ENCODE measurements at places on chromosomes 3 and 15.

DNA sequence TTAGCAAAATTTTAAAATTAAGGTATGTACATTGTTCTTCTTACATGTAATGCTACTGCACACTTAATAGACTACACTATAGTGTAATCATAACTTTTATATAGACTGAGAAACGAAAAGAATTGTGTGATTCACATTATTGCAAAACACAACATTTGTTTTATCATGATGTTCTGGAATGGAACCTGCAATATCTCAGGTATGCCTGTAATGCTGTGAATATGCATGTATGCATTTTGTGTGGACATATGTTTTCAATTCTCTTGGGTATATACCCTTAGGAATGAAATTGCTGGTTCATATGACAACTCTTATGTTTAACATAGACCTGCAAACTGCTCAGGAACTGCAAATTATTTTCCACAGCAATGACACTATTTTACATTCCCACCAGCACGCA lies 38.6 kb upstream of the TJP1 start:
- DNase-seq, result no peak

DNA sequence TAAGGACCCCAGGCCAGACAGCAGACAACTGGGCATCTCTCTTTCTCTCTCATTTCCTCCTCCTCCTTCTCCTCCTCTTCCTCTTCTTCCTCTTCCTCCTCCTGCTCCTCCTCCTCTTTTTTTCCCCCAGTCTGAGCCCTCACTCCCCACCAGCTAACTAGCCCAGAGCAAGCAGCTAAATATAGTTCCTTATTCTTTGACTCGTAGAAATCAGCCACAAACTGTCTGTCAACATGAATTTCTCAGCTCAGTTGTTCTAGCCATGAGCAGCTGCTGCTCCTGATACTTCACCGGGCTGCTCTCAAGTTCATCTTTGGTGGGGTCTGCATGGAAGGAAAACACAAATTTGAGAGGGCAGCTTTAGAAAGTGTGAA lies 19.2 kb upstream of the LOXL1 start:
- no peak for DNase-seq

DNA sequence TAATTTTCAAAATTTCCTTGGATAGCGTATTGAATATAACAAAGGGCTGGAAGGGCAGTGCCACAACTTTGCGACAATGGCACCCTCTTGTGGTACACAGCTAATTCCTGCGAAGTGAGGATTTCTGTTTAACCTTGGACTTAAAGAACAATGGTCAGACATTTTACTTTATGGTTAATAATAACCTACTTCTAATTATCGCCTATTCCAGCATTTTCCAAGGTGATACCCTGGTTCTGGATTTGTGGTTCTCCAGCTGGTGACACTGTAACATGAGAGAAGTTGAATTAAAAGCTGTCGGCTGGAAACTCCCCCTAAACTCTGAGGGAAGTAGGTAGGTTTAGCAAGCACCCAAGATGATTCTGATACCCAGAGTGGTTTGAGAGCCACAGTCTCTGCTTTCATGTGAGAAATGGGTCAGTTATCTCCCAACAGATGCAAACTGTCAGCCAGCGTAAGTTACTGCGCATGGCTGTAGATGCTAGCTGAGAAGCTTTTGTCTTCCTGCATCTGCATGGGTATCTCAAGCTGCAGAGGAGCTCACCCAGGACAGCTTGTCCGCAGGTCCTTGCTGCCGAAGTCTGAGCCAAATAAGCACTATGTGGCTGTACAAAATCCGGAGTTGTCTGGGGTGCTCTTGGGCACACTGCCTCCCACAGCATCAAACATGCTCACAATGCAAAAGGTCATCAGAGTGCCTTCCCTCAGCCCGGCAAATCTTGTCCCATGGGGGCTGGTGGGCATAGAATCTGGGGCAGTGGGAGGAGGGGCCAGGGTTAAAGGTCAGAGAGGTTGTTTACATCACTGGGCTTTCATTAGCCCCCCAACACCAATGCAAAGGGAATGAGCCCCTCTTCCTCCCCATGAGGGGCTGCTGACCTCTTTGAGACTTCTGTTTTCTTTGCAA lies 6.6 kb upstream of the CHSY1 start:
- DNase-seq, result peak; percentile 68

GRCh38 chr15:63843901-63844317 lies 10.2 kb upstream of the HERC1 start:
- DNase-seq, result no peak

- DNase-seq, result no peak
Observed at GRCh38 chr3:137163241-137163871, 205.6 kb downstream of the IL20RB start.

DNA sequence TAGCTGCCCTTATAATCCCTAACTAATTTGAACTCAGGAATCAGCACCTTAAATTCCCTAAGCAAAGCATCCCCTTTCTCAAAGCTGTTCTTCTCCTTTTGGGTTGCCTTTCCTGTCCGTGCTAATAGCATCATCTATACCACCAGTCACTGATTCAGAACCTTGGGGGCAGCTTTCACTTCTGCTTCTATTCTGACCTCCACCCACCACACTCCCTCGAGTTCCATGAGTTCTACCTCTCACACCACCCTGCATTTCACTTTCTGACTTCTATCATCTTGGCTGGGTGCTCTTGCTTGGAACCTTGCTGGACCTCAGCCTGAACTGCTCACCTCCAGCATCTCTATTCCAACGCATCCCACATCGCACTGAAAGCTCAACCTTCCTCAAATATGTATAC lies 55.4 kb upstream of the KCNMB2 start:
- DNase-seq, result no peak

DNA sequence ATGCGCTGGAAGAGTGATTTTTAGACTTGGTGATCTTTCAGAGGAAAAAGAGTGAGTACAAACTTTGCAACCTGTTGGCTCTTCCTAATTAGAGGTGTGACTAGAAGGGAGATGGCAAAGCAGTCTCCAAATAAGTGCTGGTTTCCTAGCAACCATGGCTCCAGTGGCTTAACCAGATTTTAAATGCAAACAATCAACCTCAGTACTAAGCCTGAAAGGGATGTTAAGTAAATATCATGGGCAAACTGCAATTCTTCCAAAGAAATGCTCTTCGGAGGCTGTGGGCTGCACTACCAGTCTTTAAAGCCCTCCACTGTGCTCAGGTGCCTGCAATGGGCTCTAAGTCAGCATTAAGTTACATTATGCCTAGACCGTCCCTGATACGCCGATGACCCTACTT lies 678.1 kb upstream of the CCDC54 start:
- DNase-seq, result no peak

DNA sequence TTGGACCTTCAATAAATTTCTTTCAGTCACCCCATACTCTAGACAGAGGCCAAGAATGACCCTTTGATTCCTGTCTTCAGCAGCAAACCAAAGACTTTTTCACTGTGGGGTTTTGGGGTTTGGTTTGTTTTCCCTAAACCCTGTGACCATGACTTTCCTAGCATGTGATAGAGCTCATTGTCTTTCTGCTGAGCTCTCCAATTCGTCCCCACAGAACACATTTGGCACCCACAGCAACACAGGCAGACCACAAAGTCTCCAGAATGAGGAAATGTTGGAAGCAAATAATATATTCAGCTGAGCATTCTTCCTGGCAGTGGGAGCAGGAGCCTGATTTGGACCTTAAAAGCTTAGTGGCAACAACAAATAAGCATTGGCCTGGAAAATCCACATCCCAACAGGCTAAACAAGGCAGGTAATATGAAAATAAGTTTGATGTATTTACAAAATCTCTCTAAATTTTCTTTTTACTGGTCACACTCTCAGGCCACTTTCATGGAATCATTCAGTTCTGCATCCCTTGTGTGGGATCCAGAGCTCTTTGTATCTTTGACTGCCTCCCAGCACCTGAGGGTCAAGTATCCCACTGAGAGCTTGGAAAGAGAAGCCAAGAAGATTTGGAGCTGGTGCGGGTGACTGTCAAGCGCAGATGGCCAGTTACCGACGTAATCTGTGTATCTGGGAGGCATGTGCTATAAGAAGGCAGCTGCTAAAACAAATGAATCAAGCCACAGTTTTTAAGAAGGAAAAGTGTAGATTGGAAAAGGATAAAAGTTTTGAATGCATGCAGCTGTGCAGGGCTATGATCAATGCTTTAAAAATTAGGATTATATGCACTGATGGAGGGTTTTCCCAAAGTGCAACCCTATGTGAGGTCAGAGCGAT lies 36.5 kb upstream of the CPB1 start:
- DNase-seq, result no peak

GRCh38 chr15:42270996-42271395 lies 2.0 kb upstream of the GANC start:
- no peak for DNase-seq

GRCh38 chr3:13650210-13651056 lies 101.5 kb downstream of the FBLN2 start:
- DNase-seq, result peak; percentile 74

GRCh38 chr15:78284758-78285157 lies 14.7 kb downstream of the SKIC8 start:
- no peak for DNase-seq

- peak; percentile 94 for DNase-seq
Observed at GRCh38 chr15:38991701-38992100, 427.1 kb upstream of the RASGRP1 start.

DNA sequence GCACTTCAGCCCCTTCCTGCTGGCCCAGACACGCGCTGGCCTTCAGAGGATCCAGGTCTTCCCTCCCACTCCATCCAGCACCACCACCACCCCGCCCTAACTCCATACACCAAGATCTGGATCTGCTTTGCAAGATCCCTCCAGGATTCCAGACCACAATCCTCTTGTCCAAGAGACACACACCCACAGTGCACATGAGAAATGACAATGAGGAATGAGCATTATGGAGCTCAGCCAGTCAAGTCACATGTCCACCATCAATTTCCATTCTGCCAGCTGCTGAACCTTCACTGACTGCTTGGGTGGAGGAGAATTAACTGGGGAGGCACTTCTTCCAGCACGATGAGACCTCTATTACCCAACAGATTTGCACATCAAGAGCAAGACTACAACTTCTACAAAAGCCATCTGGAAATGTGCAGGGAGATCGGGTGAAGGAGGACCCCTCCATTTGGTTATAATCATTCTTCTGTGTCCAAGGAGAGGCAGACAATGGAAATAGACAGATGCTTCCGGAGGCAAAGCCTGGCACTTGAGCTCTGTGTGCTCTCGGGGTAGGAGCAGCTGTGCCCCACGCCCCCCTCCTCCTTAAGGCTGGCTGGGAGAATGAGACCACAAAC lies 12.3 kb upstream of the SPATA12 start:
- no peak for DNase-seq

GRCh38 chr3:159904455-159904854 lies 84.2 kb upstream of the IL12A start:
- no peak for DNase-seq

DNA sequence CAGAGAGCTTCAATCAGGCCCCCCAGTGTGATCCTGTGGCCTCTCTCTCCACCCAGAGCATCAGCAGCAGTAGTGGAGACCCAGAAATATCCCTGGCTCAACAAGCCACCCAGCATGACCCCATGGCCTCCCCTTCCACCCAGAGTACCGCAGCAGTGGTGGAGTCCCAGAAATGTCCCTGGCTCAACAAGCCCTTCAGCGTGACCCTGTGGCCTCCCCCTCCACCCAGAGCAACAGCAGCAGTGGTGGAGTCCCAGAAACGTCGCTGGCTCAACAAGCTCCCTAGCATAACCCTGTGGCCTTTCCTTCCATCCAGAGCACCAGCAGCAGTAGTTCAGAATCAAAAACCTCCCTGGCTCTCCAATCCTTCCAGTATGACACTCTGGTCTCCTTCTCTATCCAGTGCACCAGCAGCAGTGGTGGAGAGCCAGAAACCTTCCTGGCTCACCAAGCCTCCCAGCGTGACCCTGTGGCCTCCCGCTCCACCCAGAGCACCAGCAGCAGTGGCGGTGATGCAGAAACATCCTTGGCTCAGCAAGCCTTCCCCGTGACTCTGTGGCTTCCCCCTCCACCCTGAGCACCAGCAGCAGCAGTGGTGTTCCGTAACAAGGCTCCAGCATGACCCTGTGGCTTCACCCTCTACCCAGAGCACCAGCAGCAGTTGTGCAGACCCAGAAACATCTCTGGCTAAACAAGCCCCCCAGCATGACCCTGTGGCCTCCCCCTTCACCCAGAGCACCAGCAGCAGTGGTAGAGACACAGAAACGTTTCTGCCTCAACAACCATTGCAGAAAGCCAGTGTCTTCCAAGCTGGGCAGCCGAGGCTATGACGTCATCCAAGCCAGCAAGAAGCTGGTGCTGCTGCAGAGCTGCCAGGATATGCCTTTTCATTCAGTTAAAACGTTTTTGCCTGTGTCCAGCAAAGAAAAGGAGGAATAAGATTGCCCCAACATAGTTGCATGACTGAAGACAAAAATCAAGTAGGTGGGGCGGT lies 61.3 kb upstream of the TAMM41 start:
- no peak for DNase-seq

GRCh38 chr3:107367353-107367752 lies 9.9 kb upstream of the CCDC54 start:
- DNase-seq, result peak; percentile 49

- no peak for DNase-seq
Observed at GRCh38 chr3:131091768-131092167, 65.1 kb downstream of the NEK11 start.

DNA sequence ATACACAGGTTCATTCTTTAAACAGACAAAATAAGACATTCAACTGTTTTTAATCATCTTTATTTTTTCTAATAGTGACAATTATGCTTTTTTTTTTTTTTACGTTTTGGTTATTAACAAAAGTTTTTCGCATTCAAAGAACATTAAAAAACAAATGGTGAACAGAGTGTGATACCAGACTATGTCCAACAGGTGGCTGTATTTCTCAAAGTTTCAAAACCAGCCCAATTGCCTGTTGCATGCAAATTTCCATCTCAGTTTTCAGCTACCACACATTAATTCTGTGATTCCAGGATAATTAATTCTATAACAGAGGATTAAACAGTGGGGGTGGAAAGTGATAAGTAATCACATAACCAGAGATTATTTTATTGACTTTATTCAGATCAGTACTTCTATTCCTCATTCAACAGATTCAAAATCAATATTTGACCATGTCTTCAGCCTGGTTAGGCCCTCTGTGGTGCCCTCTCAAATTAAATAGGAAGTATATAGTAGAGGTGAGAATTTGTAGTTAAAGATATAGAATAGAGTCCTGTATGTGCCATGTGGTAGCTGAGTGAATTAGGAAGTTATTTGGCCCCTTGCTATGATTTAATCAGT lies 122.2 kb upstream of the DCBLD2 start:
- DNase-seq, result peak; percentile 38

DNA sequence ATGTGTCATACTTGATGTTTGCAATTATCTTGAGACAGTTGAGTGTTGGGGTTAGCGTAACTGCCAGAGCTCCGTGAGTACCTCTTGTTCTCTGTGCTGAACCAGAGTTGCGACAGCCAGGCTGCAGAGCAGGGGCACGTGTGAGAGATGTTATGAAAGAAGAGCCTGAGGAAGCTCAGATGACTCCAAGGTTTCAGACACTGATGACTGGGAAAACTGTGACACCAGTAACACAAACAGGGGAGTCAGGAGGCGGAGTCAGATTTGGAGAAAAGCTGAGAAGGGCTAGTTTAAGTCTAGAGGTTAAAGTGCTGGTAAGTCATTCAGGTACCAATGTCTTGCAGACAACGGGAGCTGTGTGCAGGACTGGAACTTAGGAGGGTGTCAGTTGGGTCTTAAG lies 45.0 kb downstream of the BLM start:
- DNase-seq, result no peak

Data from ACHN (cell line).